ENCODE measurements at places on chromosomes 11 and 22.

GRCh38 chr11:75333807-75334140 is 17.7 kb downstream of the ARRB1 start:
- no peak for DNase-seq

DNA sequence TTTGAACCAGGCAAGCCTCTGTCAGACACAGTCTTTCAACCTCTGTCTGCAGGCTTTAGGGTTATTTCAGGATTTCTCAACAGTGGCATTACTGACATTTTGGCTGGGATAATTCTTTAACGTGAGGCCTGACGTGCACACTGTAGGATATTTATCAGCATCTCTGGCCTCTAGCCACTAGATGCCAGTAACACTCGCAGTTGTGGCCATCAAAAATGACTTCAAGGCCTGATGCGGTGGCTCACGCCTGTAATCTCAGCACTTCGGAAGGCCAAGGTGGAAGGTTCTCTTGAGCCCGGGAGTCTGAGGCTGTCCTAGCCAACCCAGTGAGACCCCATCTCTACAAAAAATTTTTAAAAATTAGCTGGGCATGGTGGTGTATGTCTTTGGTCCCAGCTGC is 113.0 kb downstream of the CCDC81 start:
- DNase-seq, result no peak

DNA sequence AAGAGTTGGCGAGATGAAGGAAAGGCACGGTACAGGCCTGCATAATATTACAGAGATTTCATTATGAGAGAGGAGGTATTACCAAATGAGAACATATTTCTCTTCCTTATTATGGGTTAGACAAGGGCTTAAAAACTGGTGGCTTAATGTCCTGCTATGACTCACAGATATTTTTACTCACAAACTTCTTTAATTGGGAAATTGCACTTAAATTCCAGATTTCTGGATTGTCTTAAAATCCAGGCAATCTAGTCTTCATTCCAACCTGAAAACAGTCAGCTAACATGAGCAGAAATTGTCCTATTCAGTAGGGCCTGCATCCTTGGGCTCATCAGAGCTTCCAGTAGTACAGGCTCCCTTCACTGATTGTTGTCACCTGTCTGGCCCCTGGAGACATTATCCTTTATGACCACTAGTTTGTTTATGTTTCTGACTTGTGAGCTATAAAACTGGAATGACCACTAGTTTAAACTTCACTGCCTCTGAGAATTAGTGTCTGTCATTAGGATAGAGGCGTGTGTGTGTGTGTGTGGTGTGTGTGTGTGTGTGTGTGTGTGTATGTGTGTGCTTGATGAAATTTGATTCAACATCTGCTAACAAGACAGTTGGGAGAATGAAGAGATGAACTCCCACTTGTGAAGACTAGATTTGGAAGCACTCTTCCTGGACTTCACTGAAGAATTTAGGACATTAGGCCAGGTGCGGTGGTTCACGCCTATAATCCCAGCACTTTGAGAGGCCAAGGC is 25.1 kb downstream of the DBX1 start:
- no peak for DNase-seq

- no peak for DNase-seq
Measured at GRCh38 chr11:105000167-105000566, 22.8 kb downstream of the CASP5 start.

- DNase-seq, result no peak
Measured at GRCh38 chr11:104054911-104055529, 18.6 kb downstream of the DDI1 start.

- DNase-seq, result no peak
Measured at GRCh38 chr11:46711303-46711702, 7.7 kb upstream of the F2 start.

- DNase-seq, result no peak
Measured at GRCh38 chr11:59292611-59293010, 66.1 kb upstream of the OR5AN1 start.

DNA sequence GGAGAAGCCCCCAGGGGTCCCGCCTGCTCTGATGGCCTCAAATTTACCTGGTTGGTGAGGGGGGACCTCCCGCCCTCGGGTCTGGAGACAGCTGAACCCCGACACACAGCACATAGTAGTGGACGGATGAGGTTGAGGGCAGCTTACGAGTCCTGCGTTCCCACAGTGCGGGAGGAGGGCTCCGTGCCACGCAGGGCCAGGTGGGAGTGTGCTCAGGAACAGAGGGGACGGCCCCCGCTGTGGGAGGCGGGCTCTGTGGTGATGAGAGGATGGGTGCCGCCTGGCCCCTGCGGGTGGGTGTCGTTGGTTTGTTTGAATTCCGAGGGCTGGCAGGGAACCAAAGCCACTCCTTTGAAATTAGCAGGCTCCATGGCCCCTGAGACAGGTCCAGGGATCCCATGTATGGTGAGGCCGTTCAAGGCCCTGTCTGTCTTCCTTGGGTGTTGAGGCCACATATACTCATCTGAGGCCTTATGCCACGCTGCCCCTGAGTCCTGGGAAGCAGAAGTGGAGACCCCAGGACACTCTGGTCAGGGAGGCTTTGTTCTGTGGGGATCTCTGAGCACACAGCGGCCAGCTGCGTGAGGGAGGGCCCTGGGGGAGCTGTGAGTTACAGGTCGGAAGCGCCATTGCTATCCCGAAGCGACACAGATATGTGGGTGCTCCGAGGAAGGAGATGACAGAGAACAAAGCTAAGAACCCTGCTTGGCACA is 21.9 kb downstream of the NADSYN1 start:
- DNase-seq, result no peak

DNA sequence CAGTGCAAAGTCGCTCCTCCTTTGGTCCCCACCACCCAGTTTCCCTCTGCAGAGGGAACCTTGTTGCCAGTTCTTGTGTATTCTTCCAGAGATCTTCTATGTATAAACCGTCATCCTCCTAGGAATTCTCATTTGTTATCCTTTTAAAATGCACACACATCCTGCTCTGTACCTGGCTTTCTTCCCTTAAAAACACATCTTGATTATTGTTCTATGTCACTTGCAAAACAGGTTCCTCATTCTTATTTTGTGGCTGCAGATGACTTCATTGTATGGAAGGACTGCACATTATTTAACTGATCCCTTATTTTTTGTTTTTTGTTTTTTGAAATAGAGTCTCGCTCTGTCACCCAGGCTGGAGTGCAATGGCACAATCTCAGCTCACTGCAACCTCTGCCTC is 26.6 kb upstream of the SYT7 start:
- DNase-seq, result no peak

DNA sequence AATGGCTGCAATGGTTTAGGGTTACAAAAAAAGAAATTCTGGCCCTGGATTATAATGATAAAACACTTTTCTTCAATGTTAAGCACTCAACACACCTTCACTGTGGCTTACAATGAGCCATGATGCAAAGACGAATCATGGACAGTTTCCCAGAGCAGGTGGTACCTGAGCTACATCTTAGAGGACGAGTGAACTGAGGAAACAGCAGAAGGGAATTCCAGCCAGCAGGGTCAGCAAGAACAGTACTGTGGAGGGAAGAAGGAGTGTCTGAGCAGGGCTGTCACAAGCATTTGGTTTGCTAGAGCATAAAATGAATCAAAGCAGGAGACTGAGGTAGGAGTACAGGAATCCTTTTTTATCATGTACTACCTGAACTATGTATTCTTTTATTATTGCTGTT is 332.8 kb upstream of the C11orf87 start:
- no peak for DNase-seq

- no peak for DNase-seq
Measured at GRCh38 chr11:69656536-69657455, 15.8 kb downstream of the CCND1 start.

All from putamen (tissue), 1 donor.